ENCODE measurements at places on chromosomes 5 and 9.

- DNase-seq, result no peak
Observed at GRCh38 chr9:121718084-121718483, 66.7 kb downstream of the DAB2IP start.

GRCh38 chr9:115006660-115007059, 76.3 kb upstream of the TNFSF8 start:
- DNase-seq, result no peak

DNA sequence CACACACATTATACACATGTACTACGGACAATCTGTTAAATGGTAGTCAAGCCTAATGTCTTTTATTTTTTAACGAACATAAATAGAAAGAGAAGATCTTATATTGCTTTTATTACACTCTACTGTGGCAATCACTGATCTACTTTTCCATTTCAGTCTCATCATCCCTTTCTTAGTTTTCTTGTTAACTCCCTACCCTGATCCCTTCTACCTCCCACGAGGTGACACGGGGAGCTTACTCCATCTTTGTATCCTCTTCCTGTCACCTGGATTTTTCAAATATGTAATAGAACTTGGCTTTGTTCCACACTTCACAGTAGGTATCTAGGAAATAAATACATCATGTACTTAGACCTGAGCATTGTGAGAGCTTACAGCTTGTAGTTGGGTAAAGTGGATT, 211.0 kb downstream of the PIK3R1 start:
- no peak for DNase-seq

- DNase-seq, result no peak
Observed at GRCh38 chr5:144247131-144247530, 76.5 kb downstream of the KCTD16 start.

DNA sequence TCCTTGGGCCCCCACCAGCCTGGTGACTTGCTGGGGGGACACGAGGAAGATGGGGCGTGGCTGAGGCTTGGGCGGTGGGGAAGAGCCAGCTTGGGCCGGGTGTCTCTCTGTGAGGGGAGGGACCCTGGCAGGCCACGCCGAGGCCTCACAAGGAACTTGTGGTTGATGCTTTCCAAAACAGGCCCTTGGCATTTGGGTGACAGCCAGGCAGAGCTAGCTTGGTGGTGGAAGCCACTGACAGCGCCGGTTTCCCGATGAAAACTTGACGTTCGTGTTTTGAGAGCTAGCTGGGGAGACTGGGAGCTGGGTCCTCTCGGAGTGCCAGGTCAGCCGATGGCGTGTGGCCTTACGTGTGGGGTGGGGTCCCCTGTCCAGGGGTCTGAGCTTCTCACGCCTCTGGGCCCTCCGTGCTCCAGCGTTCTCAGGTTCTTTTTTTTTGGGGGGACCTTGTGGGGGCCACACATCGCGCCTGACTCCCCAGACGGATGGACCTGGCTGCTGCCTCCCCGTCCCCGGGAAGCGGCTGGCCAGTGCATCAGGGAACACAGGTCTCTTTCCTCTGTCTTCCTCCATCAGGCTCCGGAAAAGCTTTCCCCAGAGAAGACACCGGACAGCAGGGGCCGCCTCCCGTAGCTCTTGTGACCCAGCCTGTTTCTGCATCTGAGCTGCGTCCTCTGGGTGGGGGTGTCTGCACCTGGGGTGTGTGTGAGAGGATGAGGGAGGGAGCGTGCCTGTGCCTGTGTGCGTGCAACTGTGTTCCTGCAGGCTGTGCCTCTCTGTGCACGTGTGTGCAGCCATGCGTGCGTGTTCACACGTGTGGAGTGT, 129.3 kb upstream of the LPCAT1 start:
- no peak for DNase-seq

DNA sequence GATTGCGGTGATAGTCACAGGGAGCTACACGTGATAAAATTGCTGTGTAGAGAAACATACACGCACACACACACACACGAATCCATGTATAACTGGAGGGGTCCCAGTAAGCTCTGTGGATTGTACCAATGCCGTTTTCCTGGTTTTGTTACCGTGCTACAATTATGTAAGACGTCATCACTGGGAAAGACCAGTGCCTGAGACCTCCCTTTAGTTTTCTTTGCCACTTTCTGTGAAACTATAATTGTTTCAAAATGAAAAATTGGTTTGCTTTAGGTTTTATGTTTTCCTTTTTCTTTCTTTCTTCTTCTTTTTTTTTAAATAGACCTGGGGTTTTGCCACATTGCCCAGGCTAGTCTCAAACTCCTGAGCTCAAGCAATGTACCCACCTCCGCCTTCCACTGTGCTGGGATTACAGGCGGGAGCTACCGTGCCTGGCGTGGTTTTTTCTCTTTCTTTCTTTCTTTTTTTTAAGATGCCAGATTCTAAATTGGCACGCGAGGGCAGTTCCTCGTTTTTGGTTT, 21.3 kb downstream of the OR2V2 start:
- DNase-seq, result no peak

- DNase-seq, result no peak
Observed at GRCh38 chr9:117887941-117888340, 183.7 kb downstream of the TLR4 start.

DNA sequence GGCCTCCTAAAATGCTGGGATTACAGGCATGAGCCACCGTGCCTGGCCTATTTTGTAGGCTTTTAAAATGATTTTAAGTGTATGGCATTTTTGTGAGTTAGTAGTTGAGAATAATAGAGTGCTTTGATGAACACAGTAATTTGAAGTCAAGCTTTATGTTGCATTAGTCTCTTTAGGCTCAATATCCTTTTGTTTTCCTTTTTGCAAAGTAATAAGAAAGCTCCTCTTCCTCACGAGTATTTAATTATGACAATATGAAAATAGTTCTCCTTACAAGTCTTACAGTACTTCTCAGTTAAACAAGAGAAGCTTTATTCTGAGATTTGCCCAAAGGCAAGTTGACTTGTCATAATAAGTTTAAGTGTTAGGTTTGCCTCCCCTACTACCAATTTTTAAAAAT, 69.0 kb downstream of the TJP2 start:
- DNase-seq, result no peak

GRCh38 chr9:121220996-121221663, 19.5 kb upstream of the RAB14 start:
- no peak for DNase-seq

DNA sequence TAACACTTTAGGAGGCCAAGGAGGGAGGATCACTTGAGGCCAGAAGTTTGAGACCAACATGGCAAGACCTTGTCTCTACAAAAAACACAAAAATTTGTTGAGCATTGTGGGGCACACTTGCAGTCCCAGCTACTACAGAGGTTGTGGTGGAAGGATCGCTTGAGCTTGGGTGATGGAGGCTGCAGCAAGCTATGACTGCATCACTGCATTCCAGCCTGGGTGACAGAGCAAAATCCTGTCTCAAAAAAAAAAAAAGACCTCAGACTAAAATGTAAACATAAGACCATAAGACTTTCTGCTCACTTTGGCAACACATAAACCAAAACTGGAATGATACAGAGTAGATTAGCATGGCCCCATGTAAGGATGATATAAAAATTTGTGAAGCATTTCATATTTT, 24.6 kb upstream of the NANS start:
- DNase-seq, result no peak

DNA sequence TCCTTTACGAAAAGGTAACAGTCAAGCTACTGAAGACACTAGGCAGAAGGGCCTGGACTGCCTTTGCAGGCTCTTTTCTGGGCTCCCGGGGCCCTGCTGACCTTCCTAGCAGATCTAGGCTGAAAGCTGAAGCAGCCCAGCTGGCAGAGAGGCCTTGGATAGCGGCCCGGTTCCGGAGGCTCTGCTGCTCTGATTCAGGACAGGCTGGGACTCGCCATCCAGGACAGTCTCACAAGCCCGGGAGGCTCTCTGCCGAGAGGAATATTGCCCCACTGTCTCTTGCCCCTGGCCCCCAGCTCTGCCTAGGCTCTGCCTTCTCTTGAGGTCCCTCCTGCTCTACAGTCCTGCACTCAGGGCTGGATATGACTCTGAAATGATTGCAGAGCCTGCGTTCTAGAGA, 67.8 kb downstream of the PSD2 start:
- DNase-seq, result no peak

- DNase-seq, result no peak
Observed at GRCh38 chr9:115328228-115328627, 210.3 kb upstream of the TNC start.

- no peak for DNase-seq
Observed at GRCh38 chr5:38719916-38720315, 125.9 kb upstream of the OSMR start.

DNA sequence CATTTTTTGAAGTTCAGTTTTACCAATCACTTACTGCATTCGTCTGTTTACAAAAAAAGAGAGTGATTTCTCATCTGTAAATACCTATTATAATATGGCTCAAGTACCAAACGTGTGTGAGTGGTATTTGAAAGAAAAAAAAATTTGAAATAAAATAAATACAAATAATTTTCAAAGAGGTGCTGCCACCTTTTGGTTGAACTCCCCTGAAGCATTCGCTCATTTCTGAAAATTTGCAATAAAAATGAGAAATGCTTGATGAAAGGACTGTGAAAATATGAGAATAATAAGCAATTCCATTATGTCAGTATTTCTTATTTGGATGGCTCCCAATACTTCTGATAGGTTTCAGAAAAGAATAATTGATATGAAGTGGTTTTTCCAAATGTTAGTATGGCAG, 409.9 kb downstream of the CTNND2 start:
- DNase-seq, result no peak

DNA sequence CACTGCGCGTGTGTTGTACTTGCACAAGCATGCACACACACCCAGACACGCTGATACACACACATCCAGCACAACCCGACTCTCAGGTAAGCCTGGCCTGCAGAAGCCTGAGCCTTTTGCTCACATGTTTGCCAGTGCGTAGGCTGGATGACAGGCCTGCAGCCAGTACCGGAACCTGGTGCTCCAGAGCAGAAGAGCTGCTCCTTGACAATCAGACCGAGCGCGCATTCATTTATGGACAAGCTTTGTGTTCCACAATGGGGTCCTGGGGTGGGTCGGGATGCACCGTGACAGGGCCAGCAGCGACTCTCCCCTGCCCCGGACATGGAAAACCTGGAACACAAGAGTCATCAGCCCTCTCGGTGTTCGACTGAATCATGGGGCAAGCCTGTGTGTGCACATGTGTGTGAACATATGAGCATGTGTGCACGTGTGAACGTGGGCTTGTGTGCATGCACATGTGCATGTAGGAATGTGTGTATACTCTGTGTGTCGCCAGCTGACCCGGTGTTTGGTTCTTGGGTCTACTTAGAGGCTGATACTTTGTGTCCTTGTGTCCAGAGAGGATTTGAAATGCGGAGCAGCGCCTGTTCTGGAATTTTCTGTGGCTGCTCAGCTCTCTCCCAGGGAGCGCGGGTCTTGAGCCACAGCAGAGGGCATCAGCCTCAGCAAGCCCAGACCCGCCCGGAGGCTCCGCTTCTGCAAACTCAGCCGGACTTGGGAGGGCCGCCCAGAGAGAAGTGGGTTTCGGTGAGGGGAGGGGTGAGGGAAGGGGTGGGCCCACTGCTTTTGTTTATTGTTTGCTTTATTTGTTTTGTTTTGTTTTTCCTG, 32.2 kb downstream of the IRX4 start:
- DNase-seq, result no peak

DNA sequence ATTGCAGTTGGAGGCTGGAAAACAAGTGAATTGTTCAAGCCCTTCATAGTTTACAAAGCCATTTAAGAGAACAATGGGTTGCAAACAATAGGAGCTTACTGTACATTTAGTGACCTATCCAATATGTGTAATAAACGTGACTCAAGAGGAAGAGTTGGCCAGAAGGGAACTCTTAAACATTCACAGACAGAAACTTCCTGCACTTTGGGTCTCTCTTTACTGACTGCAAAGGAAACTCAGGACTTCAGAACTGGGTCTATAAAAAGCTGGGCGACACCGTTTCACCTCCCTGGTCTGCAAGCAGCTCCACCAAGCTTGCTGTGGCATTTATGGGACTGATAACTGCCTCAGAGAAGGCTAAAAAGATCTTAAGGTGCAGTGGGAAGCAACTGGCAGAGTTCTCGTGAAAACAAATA, 48.7 kb upstream of the SPATA31D4 start:
- no peak for DNase-seq

- DNase-seq, result no peak
Observed at GRCh38 chr9:78130004-78130403, 98.4 kb upstream of the GNAQ start.

DNA sequence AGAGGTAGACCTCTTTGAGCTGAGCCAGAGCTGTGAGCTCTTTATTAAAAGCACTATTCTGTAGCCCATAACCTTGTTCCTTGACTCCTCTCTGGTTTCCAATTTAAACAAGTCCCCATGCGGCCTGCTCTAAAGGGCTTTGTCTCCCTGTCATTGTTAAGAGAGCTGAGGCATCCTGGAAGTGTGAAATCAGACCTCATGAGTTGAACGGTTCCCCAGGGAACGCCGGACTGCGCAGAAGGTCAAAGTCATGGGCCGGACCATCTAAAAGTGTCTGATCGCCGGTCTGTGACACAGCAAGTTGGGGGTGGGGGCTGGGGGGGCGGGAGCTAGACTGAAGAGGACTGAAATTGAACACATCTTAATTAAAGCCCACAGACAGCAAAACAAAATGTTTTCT, 265.8 kb downstream of the SLF1 start:
- DNase-seq, result no peak

- no peak for DNase-seq
Observed at GRCh38 chr9:72827950-72828731, 124.7 kb downstream of the ALDH1A1 start.

GRCh38 chr9:34793428-34793827, 83.5 kb upstream of the CCL21 start:
- DNase-seq, result no peak

GRCh38 chr9:134341306-134341705, 15.1 kb downstream of the RXRA start:
- no peak for DNase-seq

GRCh38 chr9:111916234-111916645, 19.6 kb downstream of the UGCG start:
- DNase-seq, result no peak

DNA sequence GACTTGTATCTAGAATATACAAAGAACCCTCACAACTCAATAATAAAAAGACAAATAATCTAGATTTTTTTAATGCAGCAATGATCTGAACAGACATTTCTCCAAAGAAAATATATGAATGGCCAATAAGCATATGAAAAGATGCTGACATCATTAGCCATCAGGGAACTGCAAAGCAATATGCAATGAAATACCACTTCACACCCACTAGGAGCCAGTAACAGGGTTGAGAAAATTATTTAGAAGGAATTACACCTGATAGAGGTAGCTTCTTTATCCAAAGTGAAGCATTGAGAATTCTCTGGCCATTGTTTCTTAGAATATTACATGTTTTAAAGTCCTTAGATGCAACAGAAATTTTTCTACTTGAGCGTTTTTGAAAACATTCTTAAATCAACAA, 316.9 kb downstream of the KCNN2 start:
- no peak for DNase-seq
